Non-pigmented ciliary epithelial cell (primary cell): ENCODE measurements at places on chromosomes 1 and 21.
A peak's percentile ranks its signal among the peaks of the same experiment; 100 is the strongest.

GRCh38 chr1:223198628-223198965 is 55.5 kb upstream of the TLR5 start:
- no peak for DNase-seq

DNA sequence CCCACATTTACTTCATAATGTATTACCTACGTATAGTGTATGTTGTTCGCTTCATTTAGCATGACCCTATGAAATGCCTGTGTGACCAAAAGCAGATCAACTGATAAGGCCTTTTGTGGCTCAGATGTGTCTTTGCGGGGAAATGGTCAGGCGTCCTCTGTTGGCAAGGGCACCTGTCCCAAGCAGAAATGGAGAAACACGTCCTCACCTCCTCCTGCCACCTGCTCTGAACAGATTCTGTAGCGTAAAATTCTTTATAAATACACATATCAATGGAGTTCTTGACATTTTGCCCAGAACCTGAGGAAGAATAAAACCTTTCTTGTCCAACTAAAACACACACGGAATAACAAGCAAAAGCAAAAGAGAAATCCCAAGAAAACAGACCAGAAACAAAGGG is 417.9 kb downstream of the KIF26B start:
- DNase-seq = no peak

GRCh38 chr1:3904843-3905185 is 4.7 kb upstream of the C1orf174 start:
- DNase-seq = no peak

- DNase-seq = peak; percentile 36
Measured at GRCh38 chr1:219385787-219386427, 212.2 kb downstream of the LYPLAL1 start.

DNA sequence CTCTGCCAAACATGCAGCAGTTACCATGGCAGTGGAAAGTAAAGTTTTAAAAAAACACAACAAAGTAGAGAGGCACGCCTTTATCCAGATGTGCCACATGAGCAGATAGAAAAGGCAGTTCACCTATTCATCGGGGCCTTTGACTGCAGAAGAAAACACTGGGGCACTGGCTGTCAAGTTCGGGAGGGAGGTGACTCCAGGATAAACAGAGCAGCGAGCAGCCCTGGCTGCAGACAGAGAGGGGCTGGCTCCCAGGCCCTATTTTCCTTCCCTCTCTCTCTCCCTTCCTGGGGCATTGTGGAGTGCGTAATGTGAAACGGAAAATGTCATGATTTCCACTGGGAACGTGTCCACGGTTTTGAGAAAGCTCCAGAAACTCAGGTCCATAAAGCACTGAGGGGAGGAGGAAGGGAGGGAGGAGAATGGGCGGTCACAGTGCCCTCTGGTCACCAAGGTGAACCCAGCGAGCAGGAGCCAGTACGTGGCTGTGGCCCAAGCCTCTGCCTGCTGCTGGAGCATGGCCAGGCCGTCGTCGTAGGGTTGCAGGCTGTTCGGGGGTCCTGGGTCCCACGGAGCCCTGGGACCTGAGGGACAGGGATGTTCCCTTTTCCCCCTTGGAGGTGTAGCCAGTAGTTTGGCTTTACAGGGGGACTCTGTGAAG is 114.7 kb upstream of the IRF2BP2 start:
- no peak for DNase-seq

DNA sequence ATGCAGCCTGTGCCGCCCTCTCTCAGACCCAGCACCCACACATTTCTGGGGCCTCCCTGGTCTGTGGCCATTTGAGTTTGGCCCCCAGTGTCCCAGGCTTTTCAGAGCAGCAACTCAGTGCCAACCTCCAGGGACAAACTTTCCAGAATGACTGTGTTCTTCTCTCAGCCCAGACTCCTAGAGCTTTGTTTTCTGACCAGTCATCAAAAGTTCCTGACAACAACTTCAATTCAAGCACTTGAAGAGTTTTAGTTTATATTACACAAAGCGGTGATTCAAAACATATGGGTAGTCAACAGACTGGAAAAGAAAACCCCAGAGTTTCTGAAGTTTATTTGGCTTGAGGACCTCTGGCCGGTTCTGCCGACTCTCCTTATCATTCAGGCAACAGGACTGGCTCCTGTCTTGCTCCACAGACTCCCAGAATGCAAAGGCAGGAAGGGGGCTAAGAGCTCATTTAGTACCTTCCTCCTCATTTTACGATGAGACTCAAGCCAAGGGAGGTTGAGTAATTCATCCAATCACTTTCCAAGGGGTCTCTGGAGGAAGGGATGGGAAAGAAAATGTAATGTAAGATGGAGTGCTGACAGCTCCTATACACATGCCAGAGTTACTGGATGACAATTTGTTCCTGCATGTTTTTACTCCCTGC is 27.0 kb upstream of the TIAM1 start:
- no peak for DNase-seq

DNA sequence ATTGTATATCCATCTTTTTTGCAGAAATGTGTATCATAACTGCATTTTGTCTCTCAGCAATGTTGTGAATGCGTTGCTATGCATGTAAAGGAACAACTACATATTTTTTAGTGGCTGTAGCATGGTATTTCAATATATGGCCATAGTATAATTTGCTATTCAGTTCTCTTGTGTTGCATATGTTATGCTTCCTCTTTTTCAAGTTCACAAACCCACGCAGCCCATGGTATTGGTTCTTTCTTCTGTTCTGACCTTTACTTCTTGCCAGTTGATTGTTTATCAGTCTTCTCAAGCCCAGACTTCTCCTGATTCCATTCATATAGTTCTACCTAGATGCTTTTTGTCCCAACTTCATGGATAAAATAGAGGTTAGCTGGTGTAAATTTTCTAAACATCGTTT is 6.1 kb downstream of the SLC22A15 start:
- no peak for DNase-seq

DNA sequence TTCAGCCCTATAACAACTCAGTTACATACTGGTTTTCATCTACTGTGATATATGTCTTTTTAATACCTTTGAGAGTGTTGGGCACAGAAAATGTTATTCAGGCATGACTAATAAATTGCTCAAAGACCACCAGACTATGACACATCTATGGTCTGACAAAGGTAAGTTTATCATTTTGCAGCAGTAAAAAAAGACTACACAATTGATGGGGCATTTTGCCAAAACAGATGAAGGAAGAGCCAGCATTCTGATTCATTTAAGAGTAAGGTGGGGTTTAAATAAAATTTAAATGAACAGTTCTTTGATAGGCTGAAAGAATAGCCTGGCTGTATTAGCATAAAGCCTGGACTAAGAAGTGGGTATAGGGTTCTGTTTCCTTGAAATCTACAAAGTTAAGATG is 8.8 kb upstream of the RNPC3 start:
- no peak for DNase-seq

DNA sequence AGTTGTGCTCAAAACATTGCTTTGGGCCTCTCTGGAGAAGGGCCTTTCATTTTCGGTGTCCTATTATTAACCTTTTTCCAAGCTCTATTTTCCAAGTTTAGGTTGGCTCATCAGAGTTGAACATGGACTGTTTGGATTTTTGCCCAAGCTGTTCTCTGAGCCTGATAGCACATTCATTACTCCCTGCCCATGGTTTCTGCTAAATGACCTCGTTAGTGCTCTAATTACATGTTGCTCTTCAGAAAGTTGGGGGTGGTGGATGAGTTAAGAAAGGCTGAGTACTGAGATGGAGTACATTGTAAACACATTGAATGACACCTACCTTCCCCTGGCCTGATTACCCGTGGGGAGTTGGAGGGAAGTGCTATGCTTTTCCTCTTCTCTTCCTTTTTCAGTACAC is 38.9 kb downstream of the LMO4 start:
- DNase-seq = no peak

GRCh38 chr1:219159946-219160645 is 13.6 kb upstream of the LYPLAL1 start:
- DNase-seq = no peak

- DNase-seq = no peak
Measured at GRCh38 chr1:232047473-232047872, 420.9 kb downstream of the DISC1 start.

DNA sequence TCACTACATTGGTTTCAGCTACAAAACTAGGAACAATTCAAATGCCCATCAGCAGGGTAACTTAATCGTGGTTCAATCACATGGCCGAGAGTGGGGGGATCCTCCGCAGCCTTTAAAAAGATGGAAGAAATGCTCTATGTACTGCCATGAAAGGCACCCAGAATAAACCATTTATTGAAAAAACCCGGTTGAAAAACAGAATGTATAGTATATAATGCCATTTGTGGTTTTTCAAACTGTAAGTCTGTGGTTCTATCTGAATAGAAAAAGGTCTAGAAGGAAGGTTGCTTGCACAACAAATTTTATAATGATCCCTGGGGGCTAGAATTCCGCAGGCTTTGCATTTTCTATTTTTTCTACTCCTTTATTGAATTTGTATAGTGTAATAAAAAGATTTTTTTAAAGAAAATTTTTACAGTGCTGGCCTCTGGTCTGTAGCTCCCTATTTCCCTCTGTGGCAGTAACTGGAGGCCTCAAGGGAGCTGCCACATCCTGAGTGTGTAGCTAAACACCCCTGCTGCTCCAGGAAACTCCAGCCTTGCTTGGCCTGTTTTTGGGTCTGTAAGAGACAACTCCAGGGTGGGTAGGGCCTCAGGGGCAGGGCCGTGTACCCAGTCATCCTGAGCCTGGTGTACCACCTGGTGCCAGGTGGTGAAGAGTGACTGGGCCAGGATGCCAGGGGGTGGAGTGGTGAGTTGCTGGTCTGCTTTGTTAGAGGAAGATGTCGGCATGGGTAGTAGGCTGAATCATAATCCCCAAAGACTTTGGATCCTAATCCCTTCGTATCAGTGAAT is 51.5 kb upstream of the EPS8L3 start:
- no peak for DNase-seq

- DNase-seq = no peak
Measured at GRCh38 chr1:117036018-117036461, 24.1 kb upstream of the TTF2 start.

DNA sequence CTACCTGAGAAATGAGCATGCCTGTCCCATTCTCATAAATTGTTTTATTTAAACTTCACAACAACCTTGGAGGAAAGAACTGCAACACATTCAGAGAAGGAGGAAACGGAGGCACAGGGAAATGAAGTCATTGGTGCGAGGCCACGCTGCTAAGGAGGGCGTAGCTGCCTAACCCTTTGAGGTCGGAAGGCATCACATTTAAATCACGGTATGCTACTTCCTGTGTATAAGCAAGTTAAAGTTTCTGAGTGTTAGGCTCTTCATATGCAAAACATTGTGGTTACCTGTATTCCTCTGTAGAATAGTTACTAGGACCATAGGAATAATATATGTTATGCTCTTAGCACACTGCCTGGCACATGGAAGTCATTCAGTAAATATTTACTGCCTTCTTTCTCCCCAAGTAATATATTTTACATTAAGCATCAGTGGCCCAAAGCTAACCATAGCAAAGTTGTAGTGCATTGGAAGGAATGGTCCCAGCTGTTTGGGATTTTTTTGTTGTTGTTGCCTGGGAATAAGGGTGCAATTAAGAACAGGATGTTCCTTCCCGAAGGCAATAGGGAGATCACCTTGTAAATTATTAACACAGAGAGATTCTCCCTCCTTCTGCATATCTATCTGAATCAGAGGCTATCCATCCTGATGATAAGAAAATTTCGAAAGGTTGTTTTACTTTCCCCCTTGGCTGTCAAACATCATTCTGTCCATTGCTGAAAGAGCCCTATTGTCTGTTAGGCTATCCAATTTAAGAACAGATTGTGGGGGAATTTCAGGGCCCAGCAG is 192.2 kb upstream of the C8B start:
- DNase-seq = no peak

- DNase-seq = no peak
Measured at GRCh38 chr1:26913754-26914619, at the start of gene NR0B2. Gene NR0B2, minus strand, starts transcription at chr1:26913975. Its CDS starts 35 bp downstream, at chr1:26913940.

- DNase-seq = no peak
Measured at GRCh38 chr1:214039394-214040018, 51.7 kb downstream of the PROX1 start.

GRCh38 chr1:232211149-232211548 is 418.8 kb downstream of the SIPA1L2 start:
- no peak for DNase-seq

- DNase-seq = no peak
Measured at GRCh38 chr1:33165209-33165608, 16.6 kb downstream of the TRIM62 start.

GRCh38 chr1:175146529-175147213 is 45.9 kb downstream of the KIAA0040 start:
- no peak for DNase-seq

DNA sequence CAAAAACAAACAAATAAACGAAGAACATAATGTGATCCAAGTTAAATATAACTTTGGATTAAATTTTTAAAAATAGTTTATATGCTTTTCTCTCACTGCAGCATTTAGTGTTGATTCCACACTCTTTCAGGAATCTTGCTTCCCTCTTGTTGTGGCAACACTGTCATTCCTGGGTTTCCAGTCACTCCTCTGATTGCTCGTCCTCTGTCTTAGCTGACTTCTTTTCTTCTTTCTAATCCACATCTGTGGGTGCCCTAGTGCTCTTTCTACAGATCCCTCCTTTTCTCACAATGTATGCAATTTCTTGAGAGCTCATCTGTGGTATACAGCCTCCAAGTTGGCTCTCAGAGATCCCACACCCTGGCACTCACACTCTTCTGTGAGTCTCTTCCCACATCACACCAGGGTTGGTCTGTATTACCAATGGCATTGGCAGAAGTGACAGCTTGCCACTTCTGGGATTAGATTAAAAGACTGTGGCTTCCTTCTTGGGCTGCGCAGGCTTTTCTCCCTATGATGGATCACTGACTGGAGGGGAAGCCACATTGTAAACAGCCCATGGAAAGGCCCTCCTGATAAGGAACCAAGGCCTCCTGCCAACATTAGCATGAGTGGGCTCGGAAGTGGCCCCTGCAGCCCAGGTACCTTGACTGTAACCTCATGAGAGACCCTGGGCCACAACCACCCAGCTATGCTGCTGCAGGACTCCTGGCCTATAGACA is 11.5 kb upstream of the MYOC start:
- no peak for DNase-seq

DNA sequence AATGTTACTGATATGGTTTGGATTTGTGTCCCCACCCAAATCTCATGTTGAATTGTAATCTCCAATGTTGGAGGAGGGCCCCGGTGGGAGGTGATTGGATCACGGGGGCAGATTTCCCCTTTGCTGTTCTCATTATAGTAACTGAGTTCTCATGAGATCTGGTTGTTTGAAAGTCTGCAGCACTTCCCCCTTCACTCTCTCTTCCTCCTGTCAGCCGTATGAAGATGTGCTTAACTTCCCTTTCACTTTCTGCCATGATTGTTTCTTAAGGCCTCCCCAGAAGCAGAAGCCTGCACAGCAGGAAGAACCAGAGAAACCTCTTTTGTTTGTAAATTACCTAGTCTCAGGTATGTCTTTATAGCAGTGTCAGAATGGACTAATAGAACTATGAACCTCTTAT is 28.4 kb downstream of the TRIM33 start:
- no peak for DNase-seq

DNA sequence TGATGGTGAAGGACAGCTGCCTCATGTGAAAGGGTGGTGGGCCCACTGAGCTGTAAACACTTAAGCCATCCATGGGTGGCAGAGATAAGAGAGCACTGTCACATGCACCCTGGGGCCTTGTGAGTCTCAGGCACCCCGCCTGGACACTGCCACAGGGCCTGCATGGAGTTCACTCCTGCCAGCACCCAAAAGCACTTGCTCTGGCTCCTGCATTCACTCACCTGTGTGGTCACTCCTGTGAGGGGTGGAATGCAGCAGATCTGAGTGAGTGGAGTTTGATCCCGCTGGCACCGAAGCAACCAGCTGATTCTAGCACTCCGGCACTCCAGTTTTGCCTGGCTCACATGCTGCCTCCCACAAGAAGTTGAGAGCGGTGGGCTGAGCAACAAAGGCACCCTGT is 1142.1 kb upstream of the PRMT6 start:
- no peak for DNase-seq
